ENCODE measurements at places on chromosomes 7 and 10.

GRCh38 chr10:99921948-99922347, 87.8 kb downstream of the DNMBP start:
- DNase-seq, result no peak

DNA sequence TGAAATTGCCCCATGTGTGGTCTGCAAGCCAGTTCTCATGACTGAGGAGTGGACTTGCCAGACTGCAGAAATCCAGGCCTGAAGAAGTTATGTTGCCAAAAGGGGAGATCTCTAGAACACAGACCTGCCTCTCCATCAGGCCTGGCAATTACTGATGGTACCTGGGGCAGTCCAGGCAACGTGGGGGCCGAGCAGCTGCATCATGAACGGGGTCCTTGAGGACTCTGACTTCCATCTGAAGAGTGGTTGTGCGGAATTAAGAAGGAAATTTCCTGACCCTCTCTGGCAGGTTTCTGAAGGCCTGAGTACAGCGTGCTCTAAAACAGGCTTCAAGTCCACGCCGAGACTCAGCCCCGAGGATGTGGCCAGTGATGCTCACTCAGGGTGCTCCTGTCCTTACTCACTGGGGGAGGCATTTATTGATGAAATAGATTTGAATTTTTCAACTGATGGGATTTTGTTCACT, 30.4 kb downstream of the RAMP3 start:
- DNase-seq, result no peak

GRCh38 chr7:103293526-103293925, 3.7 kb upstream of the PMPCB start:
- no peak for DNase-seq

DNA sequence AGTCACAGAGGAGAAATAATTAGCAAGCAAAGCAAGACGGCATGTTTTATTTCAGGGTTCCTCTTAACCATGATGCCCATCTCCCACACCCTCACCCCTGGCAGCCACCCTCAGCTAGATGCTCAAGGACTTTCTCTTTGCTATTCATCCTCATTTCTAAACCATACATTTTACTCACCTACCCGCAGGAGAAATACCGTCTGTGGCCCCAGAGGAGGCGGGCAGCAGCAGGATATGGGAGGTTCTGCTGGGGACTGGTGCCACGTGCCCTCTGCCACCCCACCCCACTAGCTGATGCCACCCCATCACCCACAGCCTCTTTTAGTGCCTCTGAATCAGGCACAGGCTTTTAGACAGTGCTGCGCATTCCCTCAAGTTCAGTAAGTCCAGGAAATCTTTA, 168.7 kb upstream of the ITGB1 start:
- DNase-seq, result no peak

DNA sequence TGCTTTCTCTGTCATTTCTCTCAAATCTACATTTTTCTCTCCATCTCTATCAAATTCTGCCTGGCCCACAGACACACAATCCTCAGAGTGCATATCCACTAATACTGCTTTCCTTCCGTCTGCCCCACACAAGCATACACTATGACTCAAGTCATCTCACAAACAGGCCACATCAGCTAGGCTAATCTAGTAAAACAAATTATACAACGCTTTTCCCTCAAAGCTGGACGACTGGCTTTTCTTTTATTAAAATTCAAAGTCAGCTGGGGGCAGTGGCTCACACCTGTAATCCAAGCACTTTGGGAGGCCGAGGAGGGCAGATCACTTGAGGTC, 161.1 kb downstream of the FAM107B start:
- no peak for DNase-seq

- no peak for DNase-seq
Measured at GRCh38 chr7:36058020-36058592, 94.9 kb upstream of the EEPD1 start.

- no peak for DNase-seq
Measured at GRCh38 chr10:130661419-130661818, 525.2 kb downstream of the GLRX3 start.
